ENCODE measurements at places on chromosomes 12 and 14.

GRCh38 chr12:6316921-6317692 lies 6.6 kb downstream of the PLEKHG6 start:
- DNase-seq: no peak

- DNase-seq: no peak
These were observed 164.1 kb downstream of the ATP23 start for GRCh38 chr12:58105225-58106119.

GRCh38 chr12:110165540-110166159 lies 41.5 kb downstream of the IFT81 start:
- DNase-seq: no peak

DNA sequence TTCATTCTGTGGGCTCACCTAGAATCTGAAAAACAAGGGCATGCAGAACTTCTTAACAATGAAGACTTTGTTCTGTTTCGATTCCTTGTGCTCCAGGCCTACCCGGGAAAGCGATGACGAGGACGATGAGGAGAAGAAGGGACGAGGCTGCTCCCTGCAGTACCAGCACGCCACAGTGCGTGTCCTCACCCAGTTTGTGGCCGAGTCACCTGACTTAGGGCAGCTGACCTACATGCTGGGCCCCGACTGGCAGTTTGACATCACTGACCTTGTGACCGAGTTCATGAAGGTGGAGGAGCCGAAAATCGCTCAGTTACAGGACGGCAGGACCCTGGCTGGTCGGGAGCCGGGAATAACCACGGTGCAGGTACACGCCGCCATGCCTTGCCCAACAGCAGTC lies 585.4 kb downstream of the AACS start:
- DNase-seq: no peak
